Smooth muscle cell of the brain vasculature (primary cell): ENCODE measurements at places on chromosomes 5 and 9.

GRCh38 chr9:128632066-128632465 lies 24.6 kb downstream of the DYNC2I2 start:
- DNase-seq: no peak

DNA sequence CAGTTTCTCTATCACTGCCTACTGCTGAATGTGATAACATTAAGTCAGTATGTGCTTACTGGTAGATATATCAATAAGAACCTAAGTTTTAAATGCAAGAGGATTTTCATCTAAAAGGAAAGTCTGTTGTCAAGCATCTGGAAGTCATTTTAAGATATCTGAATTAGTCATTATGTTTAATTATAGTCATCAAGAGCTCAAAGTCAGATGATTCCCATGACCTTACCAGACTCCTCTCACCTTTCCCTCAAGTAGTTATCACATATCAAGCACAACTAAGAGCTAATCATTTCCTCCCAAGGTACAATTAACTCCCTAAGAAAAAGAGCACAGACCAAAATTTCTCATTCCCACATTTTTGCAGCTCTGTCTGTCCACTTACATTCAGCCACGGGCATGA lies 45.5 kb downstream of the PUM3 start:
- DNase-seq: no peak

GRCh38 chr5:60521376-60522291 lies 178.3 kb downstream of the DEPDC1B start:
- DNase-seq: no peak

DNA sequence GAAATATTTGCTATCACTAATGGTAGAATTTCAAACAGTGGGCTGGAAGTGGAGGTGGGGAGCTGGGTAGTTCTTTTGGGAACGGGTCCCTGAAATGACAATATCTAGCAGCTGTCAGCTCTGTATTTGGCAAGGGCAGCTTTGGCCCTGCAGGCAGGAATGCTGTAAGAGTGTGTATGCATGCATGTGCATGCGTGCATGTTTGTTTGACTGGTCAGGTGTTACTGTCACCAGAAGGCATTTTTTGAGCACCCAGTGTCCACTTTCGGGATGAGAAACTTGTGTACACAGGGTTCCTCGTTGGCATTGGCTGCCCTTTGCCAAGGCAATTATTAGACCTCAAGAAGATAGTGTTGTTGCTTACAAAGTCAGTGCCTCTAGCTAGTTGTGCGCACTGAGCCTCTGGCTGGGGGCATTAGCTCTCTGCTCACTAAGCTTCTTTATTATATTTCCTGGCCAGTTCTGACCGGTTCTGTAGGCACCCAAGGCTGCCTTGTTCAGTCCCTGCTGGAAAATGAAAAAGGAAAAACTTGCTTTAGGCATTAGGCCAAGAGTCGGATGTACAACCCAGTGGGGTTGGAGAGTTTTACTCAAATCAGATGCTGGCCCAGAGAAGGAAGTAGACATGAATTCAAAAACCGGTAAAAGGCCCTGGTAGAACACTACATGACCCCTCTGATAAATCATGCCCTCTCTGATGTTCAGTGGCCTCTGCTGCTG lies 2.0 kb downstream of the CYFIP2 start:
- DNase-seq: no peak

DNA sequence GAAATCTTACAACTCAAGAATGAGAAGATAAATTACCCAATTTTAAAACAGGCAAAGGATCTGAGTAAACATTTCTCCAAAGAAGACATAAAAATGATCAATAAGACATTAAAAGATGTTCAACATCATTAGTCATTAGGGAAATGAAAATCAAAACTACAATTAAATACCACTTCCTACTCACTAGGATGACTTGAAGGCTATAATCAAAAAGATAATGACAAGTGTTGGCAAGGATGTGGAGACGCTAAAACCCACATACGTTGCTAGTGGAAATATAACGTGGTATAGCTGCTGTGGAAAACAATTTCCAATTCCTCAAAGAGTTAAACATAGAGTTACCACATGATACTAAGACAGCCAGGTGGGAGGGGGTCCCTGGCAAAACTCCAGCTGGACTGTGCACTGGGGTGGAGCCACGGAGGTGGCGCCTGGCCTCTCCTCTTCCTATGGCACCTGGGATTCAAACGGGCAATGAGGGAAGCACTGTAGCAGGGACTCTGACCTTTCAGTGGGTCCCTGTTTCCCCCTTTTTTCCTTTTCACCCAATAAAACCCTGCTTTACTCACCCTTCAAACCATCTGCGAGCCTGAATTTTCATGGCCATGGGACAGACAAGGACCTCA lies 5.9 kb downstream of the ARSB start:
- no peak for DNase-seq

GRCh38 chr5:107889387-107889786 lies 218.7 kb upstream of the EFNA5 start:
- no peak for DNase-seq

GRCh38 chr9:616694-617093 lies 224.8 kb upstream of the DMRT1 start:
- no peak for DNase-seq

DNA sequence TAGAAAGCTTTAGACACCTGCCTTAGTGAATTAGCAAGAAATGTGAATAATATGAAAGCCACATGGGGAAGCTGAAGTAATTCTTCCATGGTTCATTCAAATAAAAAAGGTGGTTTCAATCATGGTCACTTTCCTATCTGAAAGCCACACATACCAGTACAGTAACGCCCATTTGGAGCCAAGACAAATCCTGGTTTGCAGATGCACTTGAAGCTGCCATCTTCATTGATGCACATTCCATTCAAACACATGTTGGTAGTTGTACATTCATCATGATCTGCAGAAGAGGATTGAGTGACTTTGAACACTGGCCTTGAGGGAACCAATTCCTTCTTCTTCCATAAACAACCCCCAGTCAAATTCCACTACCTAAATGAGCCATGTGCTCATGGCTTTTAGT lies 161.5 kb downstream of the FBN2 start:
- DNase-seq: no peak

DNA sequence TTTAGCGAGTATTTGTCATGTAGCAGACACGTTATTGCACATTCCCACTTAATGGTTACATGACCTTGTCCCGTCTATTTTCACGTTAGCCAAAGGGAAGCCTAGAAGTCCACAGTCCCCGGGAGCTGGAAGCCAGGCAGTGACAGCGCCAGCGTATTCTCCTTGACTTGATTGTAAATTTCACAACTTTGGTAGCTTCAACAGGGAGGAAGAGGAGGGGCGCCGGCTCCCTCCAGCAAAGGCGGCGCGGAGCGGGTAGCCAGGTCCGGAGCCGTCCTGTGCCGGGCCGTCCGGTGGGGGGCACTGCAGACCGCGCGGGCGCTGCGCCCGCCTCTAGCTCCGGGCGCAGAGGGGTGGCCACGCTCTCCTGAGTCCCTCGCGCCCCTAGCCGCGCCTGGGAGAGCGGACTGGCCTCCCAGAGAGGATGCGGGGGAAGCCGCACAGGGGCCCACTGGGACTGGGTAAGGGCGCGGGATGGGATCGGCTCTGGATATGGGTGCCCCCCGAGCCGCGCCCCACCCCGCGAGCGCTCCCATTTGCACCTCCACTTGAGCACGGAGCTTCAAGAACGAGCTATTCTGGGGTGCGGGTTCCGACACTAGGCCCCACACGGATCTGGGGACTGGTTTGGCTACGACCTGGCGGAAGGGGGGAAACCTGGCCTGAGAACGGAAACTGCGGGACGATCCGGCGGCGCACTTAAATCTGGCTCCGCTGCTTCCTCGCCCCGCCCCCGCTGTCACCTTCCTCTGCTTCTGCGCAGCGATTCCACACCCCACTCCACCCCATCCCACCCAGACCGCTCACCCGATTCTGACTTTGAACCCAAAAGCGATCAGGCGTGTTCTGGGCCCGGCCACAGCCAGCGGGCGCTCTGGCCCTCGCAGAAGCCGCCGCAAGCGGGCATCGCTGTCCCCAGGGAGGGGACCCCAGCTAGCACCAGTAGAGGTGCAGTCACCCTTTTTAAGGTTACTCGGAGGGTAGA lies 23.8 kb downstream of the KLF4 start:
- no peak for DNase-seq

- no peak for DNase-seq
Measured at GRCh38 chr5:15584528-15584927, 84.5 kb downstream of the FBXL7 start.

GRCh38 chr5:124419531-124419930 lies 326.9 kb downstream of the ZNF608 start:
- DNase-seq: no peak

DNA sequence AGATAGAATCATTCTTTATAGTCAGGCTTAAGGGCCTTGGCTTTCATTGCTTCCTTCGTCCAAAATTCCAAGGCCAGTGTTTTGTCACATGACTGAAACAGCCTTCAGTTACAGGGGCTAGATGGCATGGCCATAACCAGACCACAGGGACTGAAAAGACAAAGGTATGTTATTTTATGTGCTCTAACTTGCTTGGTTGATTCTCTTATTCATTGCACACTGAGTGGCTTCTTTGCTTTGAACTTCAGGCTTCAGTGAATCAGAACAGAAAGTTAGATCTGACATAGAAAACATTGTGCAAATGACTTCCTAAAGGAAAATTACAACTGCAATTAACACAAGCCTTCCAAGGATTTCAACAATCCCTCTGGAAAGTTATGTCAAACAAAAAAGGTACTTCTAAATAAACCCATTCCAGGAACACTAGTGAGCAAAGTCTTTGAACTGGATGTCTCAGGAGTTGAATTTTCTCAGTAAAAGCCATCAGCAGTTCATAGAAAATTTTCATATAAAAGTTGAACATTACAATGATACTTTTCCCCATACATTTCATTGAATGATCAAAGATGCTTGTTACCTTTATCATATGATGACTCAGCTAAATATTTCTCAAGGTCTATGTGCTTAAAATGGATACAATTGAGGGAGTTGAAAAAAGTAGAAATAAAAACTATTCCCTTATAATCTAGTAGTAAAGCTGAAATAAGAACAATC lies 355.3 kb downstream of the TMEM232 start:
- DNase-seq: no peak

DNA sequence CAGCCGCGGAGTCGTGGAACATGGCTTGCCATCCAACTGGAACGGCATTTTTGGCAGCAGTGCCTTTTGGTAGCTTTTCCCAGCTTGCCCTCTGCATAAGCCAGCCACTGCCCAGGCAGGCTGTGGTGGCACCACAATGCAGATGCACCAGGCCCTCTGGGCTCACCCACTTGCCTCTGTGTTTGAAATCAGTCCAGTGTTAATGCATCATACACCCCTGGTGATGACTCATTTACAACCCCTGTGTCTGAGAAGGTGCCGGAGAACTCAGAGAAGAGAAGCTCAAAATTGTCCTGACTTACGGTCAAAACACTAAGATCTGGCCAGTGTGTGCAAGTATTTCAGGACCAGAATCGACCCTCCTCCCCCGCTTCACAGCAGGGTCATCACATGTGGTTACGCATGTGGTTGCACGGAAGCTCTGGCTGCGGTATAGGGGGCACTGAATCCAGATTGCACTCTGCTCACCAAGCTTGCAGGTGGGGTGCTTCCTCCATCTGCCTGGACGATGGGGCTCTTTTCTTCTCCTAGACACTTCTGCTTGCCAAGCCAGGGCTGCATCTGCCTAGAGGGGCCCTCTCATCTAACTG lies 66.5 kb upstream of the SMIM15 start:
- DNase-seq: no peak

DNA sequence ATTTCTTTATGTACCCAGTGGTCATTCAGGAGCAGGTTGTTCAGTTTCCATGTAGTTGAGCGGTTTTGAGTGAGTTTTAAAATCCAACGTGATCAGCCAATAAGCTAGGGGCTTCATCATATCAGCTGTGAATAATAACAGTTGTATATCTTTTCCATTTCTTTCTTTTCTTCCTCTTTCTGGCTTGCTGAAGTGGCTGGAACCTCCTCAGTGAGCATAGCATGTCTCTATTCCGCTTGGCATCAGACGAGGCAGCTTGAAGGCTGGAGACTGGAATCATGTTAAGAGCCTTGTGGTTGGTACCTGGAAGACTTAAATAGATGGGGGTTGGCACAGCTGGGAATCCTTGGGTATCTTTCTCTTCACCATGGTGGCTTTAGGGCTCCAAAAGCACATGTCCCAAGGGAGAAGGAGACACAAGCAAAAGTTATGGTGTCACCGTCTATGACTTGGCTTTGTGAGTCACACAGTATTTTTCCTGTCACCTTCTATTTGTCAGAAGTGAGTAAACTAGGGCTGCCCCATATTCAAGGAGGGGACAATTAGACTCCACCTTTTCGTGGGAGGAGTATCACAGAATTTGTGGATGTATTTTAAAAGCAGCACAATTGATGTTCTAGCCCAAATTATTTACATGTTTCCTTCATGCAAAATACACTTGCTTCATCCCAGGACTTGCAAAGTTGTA lies 38.0 kb upstream of the RETREG1 start:
- DNase-seq: no peak

- no peak for DNase-seq
Measured at GRCh38 chr5:10279925-10280720, 27.6 kb downstream of the CMBL start.

DNA sequence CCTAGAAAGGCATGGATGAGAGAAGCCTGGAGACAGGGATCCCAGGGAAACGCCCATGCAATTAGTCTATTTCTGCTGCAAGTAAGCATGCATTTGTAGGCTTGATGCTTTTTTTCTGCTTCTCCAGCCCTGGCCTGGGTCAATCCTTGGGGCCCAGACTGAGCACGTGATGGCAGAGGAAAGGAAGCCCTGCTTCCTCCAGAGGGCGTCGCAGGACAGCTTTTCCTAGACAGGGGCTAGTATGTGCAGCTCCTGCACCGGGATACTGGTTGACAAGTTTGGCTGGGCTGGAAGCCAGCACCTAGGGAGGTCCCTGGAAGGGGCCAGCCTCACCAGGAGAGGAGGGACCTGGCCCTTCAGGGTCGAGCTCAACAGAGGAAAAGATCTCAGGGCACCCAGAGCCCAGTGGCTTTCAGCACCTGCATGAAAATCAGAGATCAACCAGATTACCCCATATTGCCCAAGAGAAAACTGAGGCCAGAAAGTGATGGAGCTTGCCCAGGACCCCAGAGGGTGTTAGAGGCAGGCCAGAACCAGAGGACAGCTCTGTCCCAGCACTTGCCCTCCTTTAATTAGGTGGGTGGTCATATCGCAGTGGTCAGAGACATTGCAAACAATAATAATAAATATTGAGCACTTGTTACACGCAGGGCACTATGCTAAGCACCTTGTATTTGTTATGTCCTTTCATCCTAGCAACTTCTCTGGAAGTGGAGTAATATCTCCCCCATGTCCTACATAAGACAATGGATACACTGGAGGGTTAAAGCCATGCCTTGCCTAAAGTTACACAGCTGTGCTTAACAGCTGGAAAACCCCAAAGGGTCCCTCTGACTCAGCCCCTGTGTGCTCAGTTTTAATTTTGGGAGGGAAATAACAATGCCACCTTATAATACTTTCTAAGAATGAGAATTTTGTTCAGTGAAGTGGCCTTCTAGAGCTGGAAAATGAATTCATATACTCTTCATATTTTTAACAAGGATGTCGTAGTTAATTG lies 67.1 kb downstream of the KLF4 start:
- peak; percentile 33 for DNase-seq

DNA sequence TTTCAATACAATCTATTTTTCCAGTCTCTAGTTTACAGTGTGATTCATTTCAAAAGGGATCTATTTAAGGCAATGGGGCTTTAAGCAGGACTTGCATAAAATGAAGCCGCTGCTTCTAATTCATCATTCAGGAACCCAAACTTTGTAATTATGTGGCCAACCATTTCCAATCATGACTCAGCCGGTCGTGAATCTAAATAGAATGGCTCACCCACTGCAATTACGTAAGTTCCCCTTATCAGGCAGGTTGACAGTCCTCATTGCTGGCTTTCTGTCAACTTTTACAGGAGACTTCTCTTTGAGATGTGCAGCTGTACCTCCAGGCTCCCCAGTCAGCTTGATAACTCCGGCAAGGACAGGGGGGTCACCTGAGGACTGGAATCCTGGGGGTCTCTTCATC lies 152.8 kb upstream of the DAP start:
- DNase-seq: no peak

GRCh38 chr5:11931638-11932037 lies 27.4 kb upstream of the CTNND2 start:
- no peak for DNase-seq
